ENCODE measurements at places on chromosomes 2 and 18.
A peak's percentile ranks its signal among the peaks of the same experiment; 100 is the strongest.

- DNase-seq, result no peak
These were observed 66.9 kb upstream of the CYP26B1 start for GRCh38 chr2:72214429-72215143.

- DNase-seq, result no peak
These were observed 128.5 kb downstream of the MEIS1 start for GRCh38 chr2:66563473-66563872.

DNA sequence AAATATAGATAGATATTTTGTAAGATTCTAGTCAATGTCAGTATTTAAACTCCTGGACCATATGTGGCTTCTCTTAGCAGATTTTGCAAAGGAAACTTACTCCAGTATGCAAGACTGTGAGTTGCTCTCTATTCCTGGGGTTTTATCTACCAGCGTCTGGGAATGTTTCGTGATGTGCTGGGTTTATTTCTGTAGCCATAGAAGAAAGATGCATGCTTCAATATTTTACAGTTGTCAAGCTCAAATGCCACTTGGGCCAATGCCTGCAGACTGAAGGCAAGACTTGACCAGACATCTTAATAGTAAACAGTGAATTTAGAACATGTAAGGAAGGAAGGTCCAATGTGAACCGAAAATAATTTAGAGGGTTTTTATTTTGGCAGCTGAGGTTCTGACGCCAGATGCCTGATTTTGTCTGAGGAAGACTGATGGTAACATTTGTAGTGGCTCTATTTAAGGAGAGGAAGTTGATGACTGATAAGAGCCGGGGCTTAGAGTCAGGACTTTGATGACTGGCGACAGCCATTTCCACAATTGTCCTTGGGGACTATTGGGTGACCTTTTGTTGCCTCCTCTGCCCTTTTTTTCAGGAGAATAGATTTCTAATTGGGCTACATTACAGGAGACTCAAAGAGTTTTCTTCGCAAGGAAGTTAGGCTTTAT lies 154.3 kb downstream of the RAPGEF4 start:
- DNase-seq, result no peak

DNA sequence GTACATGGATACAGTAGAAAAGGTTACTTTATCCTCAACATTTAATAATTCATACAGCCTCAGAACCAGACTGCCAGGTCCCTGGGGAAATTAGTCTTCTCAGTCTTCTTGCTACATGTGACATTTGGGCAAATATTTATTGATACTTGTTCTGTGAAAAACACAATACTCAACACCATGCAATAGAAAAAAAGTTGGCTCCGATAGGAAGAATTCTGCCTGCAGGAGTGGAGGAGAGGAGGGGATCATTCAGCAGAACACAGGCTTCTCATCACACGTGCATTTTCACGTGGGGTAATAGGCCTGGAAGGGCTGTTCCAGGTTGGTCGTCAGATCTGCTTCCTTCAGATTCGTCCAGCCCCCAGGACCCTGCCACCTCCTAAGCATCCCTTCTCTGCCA lies 58.4 kb upstream of the ACKR3 start:
- DNase-seq, result no peak

DNA sequence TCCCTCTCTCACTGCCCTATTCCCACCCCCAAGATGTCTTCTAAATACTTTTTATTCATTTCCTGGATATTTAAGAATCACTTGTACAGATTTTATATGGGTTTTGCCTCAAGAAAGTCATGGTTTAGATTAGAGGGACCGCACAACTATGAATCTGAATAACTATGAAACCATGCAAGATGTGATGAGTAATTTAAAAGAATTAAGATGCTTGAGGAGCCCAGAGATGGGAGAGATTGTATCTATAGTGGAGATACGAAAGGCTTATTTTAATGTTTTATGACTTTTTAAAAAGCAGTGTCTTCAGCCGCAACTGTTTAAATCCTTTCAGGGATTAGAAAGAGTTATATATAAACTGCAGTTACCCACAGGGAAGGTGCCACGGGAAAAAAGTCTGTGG lies 324.1 kb downstream of the LPIN1 start:
- DNase-seq, result no peak

- DNase-seq, result no peak
These were observed 18.0 kb upstream of the DPP4 start for GRCh38 chr2:162092008-162092390.

GRCh38 chr2:136557203-136557602 lies 208.1 kb upstream of the THSD7B start:
- DNase-seq, result no peak

GRCh38 chr2:86241611-86242010 lies 42.4 kb downstream of the MRPL35 start:
- no peak for DNase-seq

DNA sequence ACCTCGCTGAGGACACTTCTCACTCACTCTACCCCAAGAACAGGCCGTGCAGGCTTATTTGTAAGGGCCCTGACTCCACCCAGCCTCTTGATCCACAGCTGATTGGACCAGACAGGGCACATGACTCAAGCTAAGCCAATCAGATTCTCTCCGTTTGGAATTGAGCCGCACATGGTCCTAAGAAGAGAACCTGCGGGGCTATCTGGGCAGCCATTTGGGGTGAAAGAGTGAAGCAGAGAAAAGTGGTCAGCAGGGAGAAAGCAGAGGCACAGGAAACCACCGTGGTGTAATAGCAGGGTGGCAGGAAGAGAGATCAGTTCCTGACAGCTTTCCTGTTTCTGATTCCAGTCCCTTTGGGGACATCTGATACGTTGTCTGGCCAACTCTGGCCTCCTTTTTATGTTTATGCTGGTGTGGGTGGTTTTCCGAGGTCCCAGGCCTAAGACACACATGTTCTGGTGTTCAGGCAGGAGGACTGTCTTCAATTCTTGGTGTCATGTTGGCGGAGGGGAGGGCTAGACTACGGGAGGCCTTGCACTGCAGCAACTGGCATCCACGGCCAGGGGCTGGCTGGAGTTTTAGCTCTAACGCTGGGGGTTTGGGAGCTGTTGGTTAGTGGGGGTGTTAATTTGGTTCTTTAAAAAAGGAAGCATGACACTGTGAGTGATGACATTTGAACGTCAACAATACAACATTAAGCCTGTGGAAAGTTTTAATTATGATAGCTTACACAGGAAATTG lies 26.1 kb upstream of the SPTBN1 start:
- no peak for DNase-seq

DNA sequence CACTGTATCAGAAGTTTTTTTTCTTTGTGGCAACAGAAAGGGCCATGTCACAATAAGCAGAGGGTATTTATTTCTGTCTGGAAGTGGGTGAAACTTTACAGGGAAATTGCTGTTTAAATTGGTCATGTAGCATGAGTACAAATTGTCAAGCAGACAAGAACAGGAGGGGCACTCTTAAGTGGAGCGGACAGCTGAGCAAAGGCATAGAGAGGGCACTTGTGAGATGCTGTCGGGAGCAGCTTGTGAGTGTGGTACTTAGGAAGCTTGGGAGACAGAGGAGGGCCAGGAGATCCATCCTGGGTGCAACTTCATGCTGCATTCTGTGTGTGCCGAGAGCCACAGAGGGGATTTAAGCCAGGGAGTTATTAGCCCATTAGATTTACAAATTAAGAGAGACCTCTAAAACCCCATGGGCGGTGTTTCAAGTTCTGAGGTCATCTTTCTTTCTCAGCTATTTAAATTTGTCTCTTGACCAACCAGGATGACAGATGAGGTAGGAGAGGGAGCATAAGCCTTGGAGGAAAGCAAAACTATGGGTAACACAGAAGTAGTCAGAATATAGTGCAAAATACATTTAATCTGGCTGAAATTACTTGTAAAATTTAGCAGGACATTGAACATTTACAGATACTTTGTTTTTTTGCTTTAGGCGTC lies 30.4 kb downstream of the INPP4A start:
- DNase-seq, result no peak

DNA sequence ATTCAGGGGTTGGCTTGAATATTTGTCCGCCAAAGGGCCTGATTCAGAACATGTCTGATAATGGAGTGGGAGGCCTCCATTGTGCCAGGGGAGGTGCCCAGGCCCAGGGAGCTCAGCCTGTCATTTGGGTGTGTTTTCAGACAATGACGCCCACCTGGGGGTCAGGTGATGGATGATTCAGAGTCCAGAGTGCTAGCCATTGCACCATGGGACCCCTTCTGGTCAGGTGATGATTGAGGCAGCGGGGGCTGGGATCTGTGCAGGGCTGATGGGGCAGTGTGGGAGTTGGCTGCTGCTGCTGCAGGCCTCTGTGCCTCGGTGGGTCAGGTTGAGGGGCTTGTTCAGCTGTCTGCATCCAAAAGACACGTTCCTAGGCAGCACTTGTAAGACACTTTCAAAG lies 8.3 kb upstream of the ARHGEF4 start:
- DNase-seq, result no peak

DNA sequence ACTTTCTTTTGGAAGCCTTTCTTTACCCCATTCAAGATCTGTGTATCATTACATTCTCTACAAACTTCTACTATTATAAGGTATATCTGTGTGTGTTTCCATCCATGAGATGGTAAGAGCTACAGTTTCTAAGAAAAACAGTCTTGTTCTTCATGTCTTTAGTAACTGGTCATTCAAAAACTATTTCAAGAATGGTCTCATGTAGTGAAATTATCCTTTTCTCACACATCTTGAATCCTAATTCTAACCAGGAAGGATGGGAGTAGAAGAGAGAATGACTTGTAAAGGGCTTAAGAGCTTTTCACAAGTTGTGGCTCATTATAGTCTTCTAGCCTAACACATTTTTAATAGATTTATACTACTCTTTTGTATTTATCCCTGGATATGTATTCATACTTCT lies 47.3 kb downstream of the ROCK1 start:
- peak; percentile 4 for DNase-seq

GRCh38 chr2:217070611-217071010 lies 210.7 kb upstream of the TNP1 start:
- no peak for DNase-seq

GRCh38 chr2:138201286-138201685 lies 237.0 kb downstream of the HNMT start:
- no peak for DNase-seq

GRCh38 chr2:135962366-135963123 lies 22.9 kb downstream of the DARS1 start:
- no peak for DNase-seq

DNA sequence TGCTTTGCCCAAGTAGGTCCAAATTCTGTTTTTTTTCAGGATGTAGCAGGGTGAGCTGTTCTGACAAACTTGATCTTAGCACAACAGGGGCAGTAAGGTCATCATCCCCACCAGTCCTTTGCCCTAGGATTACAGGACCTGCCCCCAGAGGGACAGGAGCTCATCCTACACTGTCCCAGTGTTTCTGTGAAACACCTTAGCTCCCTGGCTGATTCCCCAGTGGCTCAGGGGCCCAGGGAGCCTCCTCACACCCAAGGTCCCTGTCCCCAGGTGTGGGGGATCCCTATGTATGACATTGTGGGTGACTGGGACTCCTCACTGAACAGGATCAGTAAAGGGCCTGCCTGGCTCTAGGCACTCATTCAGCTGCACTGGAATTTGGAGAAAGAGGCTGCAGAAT lies 191.2 kb downstream of the ANKRD30B start:
- no peak for DNase-seq

- DNase-seq, result no peak
These were observed 49.8 kb upstream of the PLA2R1 start for GRCh38 chr2:160111951-160112798.

Measured in skeletal muscle cell (primary cell).